ENCODE measurements at places on chromosomes 5 and 9.

GRCh38 chr5:119347991-119348390 is 7.8 kb upstream of the TNFAIP8 start:
- DNase-seq = no peak

GRCh38 chr5:72298711-72299110 is 21.3 kb downstream of the MRPS27 start:
- no peak for DNase-seq

- DNase-seq = no peak
Measured at GRCh38 chr5:163915481-163915961, 410.1 kb downstream of the MAT2B start.

DNA sequence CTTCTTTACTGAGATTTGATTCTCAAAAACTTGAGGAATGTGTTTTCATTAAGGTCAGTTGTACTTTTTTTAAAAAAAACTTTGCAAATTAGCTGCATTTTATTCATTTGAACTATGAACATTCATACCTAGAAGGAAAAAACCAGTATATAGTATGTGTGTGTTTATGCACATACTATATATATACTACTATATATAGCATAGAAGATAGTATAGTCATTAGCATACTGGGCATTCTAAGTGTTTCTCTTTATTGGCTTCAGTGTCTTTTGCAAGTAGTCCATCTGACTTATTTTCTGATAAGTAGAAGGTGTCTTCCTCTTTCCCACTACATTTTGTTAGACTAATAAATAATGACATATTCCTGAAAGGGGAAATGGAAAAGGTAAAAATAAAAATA is 33.0 kb downstream of the ELOVL7 start:
- no peak for DNase-seq

- DNase-seq = peak; percentile 8
Measured at GRCh38 chr9:130368631-130369103, 76.1 kb upstream of the ASS1 start.

GRCh38 chr5:159331093-159331973 is 1.0 kb upstream of the IL12B start:
- peak; percentile 64 for DNase-seq

GRCh38 chr9:113205432-113205831 is 15.6 kb downstream of the FKBP15 start:
- no peak for DNase-seq

- no peak for DNase-seq
Measured at GRCh38 chr5:77157732-77158532, 52.5 kb upstream of the PDE8B start.

GRCh38 chr5:27341342-27341741 is 303.0 kb upstream of the CDH9 start:
- no peak for DNase-seq

DNA sequence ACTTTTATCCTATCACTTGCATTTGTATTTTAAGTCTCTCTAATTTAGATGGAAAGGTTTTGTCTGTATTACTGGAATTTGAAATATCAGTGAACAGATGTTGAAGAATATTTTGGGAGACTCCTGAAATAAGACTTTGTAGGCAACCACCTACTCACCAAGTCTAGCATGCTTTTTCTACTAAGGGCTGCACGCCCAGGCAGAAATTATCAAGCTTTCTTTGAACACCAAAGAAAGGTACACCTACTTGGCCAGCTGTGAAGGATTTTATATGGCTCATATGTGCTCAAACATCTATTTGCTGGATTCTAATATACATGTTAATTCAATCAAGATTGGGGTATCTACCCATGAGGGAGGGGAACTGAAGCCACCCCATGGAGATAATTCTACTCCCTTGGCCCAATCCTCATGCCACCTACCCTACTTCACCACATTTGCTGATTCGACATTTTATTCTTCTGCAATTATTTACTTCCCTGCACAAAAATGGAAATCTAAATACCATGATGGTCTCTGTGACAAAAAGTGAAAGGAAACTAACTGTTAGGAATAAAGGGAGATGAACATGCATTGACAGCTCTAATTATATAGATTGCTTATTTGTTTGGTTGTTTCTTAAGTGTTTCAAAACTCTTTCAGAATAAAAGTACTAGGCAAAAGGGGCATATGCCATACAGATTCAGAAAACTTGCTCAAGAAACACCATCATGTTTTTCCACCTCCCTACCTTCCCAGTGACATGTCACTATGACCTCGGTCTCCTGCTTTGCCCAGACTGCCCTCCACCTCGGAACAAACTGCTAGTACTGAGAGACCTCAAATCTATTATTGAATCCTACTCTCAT is 895 bp upstream of the MYOT start:
- no peak for DNase-seq

- no peak for DNase-seq
Measured at GRCh38 chr9:36123515-36123914, 13.0 kb upstream of the GLIPR2 start.

GRCh38 chr9:36894695-36895310 is 139.3 kb downstream of the PAX5 start:
- DNase-seq = no peak
